ENCODE measurements at places on chromosomes 7 and 10.

GRCh38 chr7:41328544-41328943, 374.3 kb downstream of the INHBA start:
- no peaks in the 10 kb centered on the region for H3K4me1 ChIP-seq
- H3K4me3 ChIP-seq, result no peak overlapping the region
- no peaks in the 10 kb centered on the region for H3K36me3 ChIP-seq
- H3K27me3 ChIP-seq, result no peaks in the 10 kb centered on the region

GRCh38 chr10:132847416-132847777, 61.5 kb upstream of the NKX6-2 start:
- no peak overlapping the region for H3K27ac ChIP-seq
- no peak for DNase-seq
- H3K4me3 ChIP-seq, result no peak overlapping the region
- no peaks in the 10 kb centered on the region for H3K27me3 ChIP-seq

GRCh38 chr7:49400891-49401550, 372.4 kb upstream of the VWC2 start:
- no peaks in the 10 kb centered on the region for H3K4me1 ChIP-seq
- no peak for DNase-seq
- H3K4me3 ChIP-seq, result no peak overlapping the region

- H3K4me3 ChIP-seq, result no peak overlapping the region
- H3K4me1 ChIP-seq, result no peaks in the 10 kb centered on the region
- H3K36me3 ChIP-seq, result no peaks in the 10 kb centered on the region
- DNase-seq, result no peak
- no peak overlapping the region for H3K27ac ChIP-seq
These were observed 75.6 kb downstream of the ADAM22 start for GRCh38 chr7:88009651-88010050.

GRCh38 chr7:54944179-54944578, 74.6 kb upstream of the EGFR start:
- no peaks in the 10 kb centered on the region for H3K36me3 ChIP-seq
- no peaks in the 10 kb centered on the region for H3K4me1 ChIP-seq
- no peak overlapping the region for H3K4me3 ChIP-seq
- H3K27me3 ChIP-seq, result no peaks in the 10 kb centered on the region
- H3K27ac ChIP-seq, result no peak overlapping the region

- H3K27me3 ChIP-seq, result peaks cover 7% of the 10 kb centered on the region
- H3K4me3 ChIP-seq, result no peak within 1 kb of the TSS
- no peak within 1 kb of the TSS for H3K27ac ChIP-seq
- peak; percentile 49 for DNase-seq
These were observed at the start of gene CCL24 for GRCh38 chr7:75813781-75814236. Gene CCL24, minus strand, starts transcription at chr7:75813806. Its CDS starts 91 bp downstream, at chr7:75813715.

GRCh38 chr7:65967361-65968155, 14.5 kb downstream of the GUSB start:
- no peak overlapping the region for H3K27ac ChIP-seq
- peaks cover 91% of the 10 kb centered on the region for H3K36me3 ChIP-seq
- no peak for DNase-seq
- H3K4me3 ChIP-seq, result no peak overlapping the region
- no peaks in the 10 kb centered on the region for H3K27me3 ChIP-seq
- no peaks in the 10 kb centered on the region for H3K4me1 ChIP-seq

DNA sequence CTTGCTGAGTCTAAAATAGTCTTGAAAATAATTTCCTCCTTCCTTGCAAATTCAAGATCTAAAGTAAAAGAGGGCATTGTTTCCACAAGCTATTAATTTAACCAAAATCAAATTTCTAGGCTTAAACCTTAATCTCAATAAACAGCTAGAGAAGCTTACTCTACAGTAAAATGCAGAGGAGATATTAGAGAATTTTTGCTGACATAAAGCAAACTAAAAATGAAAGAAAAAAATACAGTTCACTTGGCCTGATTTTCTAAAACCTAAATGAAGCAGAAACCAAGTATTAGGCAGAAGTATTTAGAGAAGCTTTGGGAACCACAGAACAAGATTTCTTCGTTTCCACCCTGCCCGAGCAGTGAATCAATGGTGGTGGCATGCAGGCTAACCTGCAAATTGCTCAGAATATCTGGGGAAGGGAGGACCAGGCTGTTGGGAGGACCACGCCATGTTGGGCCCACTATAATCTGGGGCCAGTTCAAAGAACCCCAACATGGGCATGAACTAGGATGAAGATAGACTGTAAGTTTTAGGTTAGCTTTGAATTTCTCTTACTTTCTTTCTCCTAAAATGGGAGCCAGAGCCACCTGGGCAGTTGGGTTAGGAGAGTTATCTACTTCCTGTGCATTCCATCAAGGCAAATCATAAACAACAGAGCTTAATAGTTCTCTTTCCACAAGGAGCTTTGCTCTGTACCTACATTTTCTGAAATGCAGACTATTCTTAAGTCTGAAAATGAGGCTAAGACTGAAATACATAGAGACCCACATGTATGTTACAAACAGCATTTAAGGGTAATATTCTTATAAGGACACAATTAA, 4.1 kb downstream of the LAMB1 start:
- no peak for DNase-seq
- no peak overlapping the region for H3K4me3 ChIP-seq
- H3K36me3 ChIP-seq, result no peaks in the 10 kb centered on the region
- no peak overlapping the region for H3K27ac ChIP-seq
- H3K4me1 ChIP-seq, result peaks cover 6% of the 10 kb centered on the region

GRCh38 chr7:37363536-37364491, 84.8 kb downstream of the ELMO1 start:
- DNase-seq, result no peak
- H3K27ac ChIP-seq, result no peak overlapping the region
- H3K36me3 ChIP-seq, result no peaks in the 10 kb centered on the region
- H3K4me3 ChIP-seq, result no peak overlapping the region
- no peaks in the 10 kb centered on the region for H3K27me3 ChIP-seq

- H3K4me1 ChIP-seq, result peaks cover 22% of the 10 kb centered on the region
- H3K27ac ChIP-seq, result peak overlapping the region; percentile 61
- peaks cover 3% of the 10 kb centered on the region for H3K36me3 ChIP-seq
- H3K4me3 ChIP-seq, result no peak overlapping the region
- no peak for DNase-seq
- no peaks in the 10 kb centered on the region for H3K27me3 ChIP-seq
These were observed 2.5 kb downstream of the MKRN1 start for GRCh38 chr7:140476698-140477261.

- no peaks in the 10 kb centered on the region for H3K27me3 ChIP-seq
- H3K4me3 ChIP-seq, result no peak overlapping the region
- peaks cover 14% of the 10 kb centered on the region for H3K4me1 ChIP-seq
- H3K36me3 ChIP-seq, result no peaks in the 10 kb centered on the region
- no peak overlapping the region for H3K27ac ChIP-seq
These were observed 150.2 kb upstream of the CACNA2D1 start for GRCh38 chr7:82593780-82594179.

DNA sequence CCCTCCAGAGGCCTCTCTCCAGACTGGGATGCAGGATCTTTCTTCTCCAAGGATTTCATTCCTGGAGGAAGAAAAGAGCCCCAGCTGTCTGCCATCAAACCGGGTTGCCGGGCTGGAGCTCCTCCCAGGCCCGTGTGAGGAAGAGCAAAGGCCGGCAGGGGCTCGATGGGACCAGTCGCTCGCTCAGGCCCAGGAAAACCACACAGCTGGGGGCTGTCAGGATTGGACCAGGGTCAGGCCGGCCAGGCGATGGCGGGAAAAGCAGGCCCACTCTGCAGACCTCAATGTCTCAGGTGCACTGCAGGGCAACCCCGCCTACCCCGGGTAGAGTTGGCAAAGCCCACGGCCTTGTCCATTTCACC, 98.1 kb upstream of the DNAAF5 start:
- no peaks in the 10 kb centered on the region for H3K4me1 ChIP-seq
- no peak overlapping the region for H3K27ac ChIP-seq
- no peaks in the 10 kb centered on the region for H3K27me3 ChIP-seq
- no peaks in the 10 kb centered on the region for H3K36me3 ChIP-seq
- DNase-seq, result no peak

- H3K27me3 ChIP-seq, result no peaks in the 10 kb centered on the region
- no peak overlapping the region for H3K4me3 ChIP-seq
- no peaks in the 10 kb centered on the region for H3K4me1 ChIP-seq
- H3K27ac ChIP-seq, result no peak overlapping the region
- no peaks in the 10 kb centered on the region for H3K36me3 ChIP-seq
These were observed 102.7 kb downstream of the ZWINT start for GRCh38 chr10:56258378-56258777.

GRCh38 chr7:156684661-156685060, 44.1 kb downstream of the RNF32 start:
- no peaks in the 10 kb centered on the region for H3K4me1 ChIP-seq
- H3K27me3 ChIP-seq, result no peaks in the 10 kb centered on the region
- H3K4me3 ChIP-seq, result no peak overlapping the region
- H3K27ac ChIP-seq, result no peak overlapping the region
- DNase-seq, result no peak

GRCh38 chr7:34281260-34281659, 375.9 kb downstream of the BMPER start:
- no peak overlapping the region for H3K27ac ChIP-seq
- H3K36me3 ChIP-seq, result no peaks in the 10 kb centered on the region
- no peak for DNase-seq

GRCh38 chr10:70803775-70804420, 11.8 kb upstream of the SGPL1 start:
- no peaks in the 10 kb centered on the region for H3K27me3 ChIP-seq
- no peak for DNase-seq
- H3K36me3 ChIP-seq, result no peaks in the 10 kb centered on the region
- H3K27ac ChIP-seq, result no peak overlapping the region
- H3K4me3 ChIP-seq, result no peak overlapping the region

DNA sequence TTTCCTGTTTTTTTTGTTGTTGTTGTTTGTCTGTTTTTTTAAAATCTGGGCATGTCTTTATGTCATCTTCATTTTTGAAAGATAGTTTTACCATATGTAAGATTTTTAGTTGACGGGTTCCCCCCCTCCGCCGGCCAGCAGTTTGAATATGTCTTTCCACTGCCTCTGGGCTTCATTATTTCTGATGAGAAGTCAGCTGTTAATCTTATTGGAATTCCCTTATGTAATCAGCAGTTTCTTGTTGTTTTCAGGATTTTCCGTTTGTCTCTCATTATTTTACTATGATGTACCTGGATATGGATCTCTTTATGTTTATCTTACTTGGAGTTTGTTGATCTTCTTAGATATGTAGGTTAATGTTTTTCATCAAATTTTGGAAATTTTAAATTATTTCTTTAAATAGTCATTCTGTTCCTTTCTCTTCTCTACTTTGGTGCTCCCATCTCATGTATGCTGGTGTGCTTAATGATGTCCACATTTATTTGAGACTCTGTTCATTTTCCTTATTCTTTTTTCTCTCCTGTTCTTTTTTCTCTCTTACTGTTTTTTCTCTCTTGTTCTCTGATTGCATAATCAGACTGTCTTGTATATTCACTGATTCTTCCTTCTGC, 9.7 kb downstream of the EXOC6 start:
- no peaks in the 10 kb centered on the region for H3K4me1 ChIP-seq
- H3K36me3 ChIP-seq, result no peaks in the 10 kb centered on the region
- H3K27ac ChIP-seq, result no peak overlapping the region

DNA sequence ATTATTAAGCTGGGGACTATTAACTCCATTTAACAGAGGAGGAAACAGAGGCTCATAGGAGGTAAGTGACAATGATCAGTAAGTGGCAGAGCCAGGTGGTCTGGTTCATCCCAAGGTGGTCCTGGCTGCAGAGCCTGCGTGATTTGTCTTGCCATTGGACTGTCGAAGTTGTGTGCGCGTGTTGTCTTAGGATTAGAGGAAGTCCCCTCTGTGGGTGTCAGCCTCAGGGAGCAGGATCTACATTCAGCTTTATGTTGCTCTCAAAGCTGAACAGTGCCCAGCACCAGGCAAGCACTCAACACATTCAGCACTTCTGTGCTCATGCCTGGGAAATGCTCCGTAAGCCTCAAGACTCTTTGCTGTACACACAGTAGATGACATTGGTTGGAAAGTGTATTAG, 139.5 kb downstream of the HERPUD2 start:
- no peaks in the 10 kb centered on the region for H3K36me3 ChIP-seq
- H3K27me3 ChIP-seq, result no peaks in the 10 kb centered on the region
- no peak overlapping the region for H3K4me3 ChIP-seq

DNA sequence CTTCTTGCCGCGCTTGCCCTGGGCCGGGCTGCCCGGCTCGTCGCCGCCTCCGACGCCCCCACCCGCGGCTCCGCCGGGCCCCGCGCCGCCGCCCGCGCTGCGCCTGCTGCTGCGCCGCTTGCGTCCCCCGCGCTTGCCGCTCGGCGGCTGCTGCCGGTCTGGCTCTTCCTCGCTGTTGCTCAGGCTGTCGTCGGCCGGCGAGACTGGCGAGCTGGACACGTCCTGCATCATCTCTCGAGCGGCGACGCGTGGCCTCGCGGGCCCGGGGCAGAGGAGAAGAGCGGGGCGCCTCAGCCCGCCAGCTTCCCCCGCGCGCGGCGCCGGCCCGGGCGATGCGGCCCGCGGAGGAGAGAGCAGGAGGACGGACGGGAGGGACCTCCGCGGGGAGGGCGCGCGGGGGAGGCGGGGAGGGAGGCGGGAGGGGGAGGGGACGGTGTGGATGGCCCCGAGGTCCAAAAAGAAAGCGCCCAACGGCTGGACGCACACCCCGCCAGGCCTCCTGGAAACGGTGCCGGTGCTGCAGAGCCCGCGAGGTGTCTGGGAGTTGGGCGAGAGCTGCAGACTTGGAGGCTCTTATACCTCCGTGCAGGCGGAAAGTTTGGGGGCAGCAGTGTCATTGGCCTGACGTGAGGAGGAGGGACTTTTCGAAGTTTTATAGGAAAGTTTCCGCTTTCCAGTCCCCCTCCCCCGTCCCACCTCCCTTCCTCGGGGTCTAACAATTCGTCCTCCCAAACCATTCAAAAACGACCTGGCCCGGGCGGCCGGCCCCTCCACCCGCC, at the start of gene TWIST1:
TSS of gene TWIST1 (minus strand) at position 546 of the 779 bp plus-strand sequence. CDS start at position 231, 315 bp downstream.
- H3K27ac ChIP-seq, result no peak within 1 kb of the TSS
- H3K36me3 ChIP-seq, result no peaks in the 10 kb centered on the region
- H3K4me1 ChIP-seq, result peaks cover 17% of the 10 kb centered on the region

DNA sequence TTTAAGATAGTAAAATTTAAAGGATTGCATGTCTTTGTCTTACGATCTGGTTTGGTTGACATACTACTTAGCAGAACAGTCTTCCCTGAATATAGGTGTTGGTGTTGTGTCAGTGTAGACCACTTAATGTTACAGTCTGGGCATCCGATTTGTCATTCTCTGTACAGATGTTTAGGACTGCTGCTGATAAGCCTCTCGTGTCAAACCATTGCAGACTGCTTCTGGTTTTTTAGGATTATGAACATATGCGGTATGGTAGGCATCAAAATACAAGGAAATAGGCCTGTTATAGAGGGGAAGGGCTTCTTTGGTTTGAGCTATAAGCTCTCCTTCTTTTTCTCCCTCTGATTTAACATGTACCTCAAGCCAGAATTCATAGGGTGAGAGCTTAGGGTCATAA, 7.4 kb downstream of the CYP3A43 start:
- H3K27me3 ChIP-seq, result no peaks in the 10 kb centered on the region
- DNase-seq, result no peak
- H3K27ac ChIP-seq, result no peak overlapping the region
- H3K4me3 ChIP-seq, result no peak overlapping the region
- no peaks in the 10 kb centered on the region for H3K36me3 ChIP-seq
- peaks cover 6% of the 10 kb centered on the region for H3K4me1 ChIP-seq

- peaks cover 4% of the 10 kb centered on the region for H3K4me1 ChIP-seq
- no peaks in the 10 kb centered on the region for H3K36me3 ChIP-seq
- DNase-seq, result no peak
- no peaks in the 10 kb centered on the region for H3K27me3 ChIP-seq
These were observed 10.9 kb downstream of the TMEM72 start for GRCh38 chr10:44922021-44922420.
